ENCODE measurements at places on chromosomes 1 and 21.

DNA sequence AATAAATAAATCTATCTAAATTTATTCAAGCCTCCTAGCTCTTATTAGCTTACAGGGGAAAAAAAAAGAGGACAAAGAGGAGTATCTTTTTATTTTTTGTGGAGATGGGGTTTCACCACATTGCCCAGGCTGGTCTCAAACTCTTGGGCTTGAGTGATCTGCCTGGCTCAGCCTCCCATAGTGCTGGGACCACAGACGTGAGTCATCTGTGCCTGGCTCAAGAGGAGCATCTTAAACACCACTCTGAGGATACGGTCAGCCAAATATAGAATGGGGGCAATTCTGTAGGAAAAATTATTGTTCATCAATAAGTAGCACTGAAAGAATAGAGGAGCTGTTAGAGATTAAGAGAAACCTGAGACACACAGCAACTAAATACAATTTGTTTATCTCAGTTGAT is 24.1 kb downstream of the SLC45A3 start:
- no peak for DNase-seq

GRCh38 chr1:202966006-202966898 is 805 bp downstream of the CYB5R1 start:
- no peak for DNase-seq

- DNase-seq = no peak
Observed at GRCh38 chr1:24193046-24193445, 6.0 kb upstream of the IFNLR1 start.

- peak; percentile 64 for DNase-seq
Observed at GRCh38 chr1:24992761-24993211, 62.7 kb upstream of the RUNX3 start.

- no peak for DNase-seq
Observed at GRCh38 chr1:7346070-7346596, 425.0 kb upstream of the VAMP3 start.

DNA sequence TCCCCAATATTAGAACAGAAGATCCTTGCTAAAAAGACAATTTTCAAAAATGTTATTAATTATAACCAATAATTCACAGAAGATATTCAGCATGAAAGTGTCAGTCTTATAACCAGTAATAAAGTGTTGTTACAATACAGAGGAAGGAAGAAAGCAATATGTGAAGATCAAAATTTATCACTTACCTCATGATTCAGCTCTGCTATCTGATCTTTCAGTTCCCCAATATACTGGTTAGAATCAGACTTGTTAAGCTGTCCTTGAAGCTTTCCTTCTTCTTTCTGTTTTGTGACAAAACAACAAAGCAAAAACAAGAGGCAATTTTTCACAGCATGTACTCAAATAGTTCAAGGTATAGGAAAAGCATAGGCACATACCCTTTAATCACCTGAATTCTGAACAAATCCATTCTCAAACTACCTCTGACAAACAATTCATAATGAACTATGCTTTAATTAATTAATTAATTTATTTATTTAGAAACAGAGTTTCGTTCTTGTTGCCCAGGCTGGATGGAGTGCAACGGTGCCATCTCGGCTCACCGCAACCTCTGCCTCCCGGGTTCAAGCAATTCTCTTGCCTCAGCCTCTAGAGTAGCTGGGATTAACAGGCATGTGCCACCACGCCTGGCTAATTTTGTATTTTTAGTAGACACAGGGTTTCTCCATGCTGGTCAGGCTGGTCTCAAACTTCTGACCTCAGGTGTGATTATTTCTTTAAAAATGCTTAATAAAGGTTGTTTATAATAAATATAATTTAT is 76.9 kb upstream of the GFI1 start:
- DNase-seq = no peak

- DNase-seq = no peak
Observed at GRCh38 chr1:164518692-164519332, 40.2 kb upstream of the PBX1 start.
